ENCODE measurements at places on chromosomes 16 and 17.

GRCh38 chr16:13767215-13767614 is 152.7 kb upstream of the ERCC4 start:
- no peak for DNase-seq

DNA sequence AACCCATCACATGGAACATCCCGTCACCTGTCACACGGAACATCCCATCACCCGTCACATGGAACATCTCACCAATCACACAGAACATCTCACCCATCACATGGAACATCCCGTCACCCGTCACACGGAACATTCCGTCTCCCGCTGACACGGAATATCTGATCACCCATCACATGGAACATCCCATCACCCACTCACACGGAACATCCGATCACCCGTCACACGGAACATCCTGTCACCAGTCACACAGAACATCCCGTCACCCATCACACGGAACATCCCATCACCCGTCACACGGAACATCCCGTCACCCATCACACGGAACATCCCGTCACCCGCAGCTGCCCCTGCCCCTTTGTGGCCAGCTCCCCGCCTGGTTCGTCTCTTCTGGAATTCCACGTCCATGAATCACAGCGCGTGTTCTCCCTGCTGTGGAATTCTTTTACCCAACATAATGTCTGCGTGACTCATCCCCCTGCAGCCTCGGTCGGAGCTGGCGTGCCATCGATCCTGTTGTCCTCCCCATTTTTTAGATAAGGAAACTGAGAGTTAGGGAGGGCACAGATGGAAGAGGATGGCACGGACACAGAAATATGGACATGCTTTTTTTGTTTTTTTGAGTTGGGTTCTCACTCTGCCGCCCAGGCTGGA is 5.6 kb downstream of the CPNE7 start:
- DNase-seq: no peak

GRCh38 chr16:57736419-57737351 is 1.1 kb downstream of the KATNB1 start:
- DNase-seq: peak; percentile 46

DNA sequence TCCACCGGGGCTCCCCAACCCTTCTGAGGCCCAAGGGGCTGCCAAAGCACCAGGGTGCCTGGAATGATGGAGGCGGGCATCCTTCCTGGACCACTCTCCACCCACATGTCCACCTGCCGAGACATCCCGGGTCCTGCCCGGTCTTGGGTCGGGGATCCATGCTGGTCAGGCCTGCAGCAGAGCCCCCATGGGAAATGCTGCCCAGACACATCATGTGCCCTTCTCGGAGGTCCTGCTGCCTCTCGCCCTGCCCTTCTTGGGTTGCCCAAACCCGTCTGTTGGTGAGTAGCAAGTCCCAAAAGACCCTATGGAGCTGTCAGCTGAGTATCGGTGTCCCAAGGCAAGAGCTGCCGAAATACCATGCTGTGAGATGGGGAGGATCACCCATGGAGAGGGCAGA is 14.8 kb upstream of the GAA start:
- DNase-seq: no peak

GRCh38 chr16:53974484-53975080 is 270.6 kb downstream of the FTO start:
- DNase-seq: no peak

- no peak for DNase-seq
Observed at GRCh38 chr16:3066440-3066748, 954 bp downstream of the IL32 start.

Measured in CD4-positive, alpha-beta T cell treated with Interleukin-2 at 100 ng/mL for 4 hours (primary cell).